ENCODE measurements at places on chromosomes 6 and 20.

- no peak for DNase-seq
Measured at GRCh38 chr6:126372626-126373025, 32.7 kb downstream of the CENPW start.

GRCh38 chr6:161281092-161281491 lies 7.2 kb upstream of the AGPAT4 start:
- DNase-seq = no peak

DNA sequence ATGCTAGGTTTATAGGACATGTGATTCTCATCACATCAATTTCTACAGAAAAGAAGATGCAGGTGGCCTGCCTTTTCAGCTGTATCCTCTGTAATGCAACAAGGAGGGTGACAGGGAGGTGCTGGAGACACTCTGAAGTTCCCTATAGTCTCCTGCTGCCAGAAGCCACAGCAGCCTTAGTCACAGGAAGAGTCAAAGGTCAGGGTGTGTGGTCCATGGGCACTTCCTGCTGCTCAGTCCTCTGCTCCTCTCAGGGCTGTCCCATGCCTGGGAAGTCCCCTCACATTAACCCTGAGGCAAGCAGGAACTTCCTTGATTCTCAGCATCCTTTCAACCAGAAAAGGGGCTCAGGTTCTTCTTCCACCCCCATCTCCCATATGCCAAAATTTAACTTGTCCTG lies 144.8 kb upstream of the FOXA2 start:
- DNase-seq = no peak

DNA sequence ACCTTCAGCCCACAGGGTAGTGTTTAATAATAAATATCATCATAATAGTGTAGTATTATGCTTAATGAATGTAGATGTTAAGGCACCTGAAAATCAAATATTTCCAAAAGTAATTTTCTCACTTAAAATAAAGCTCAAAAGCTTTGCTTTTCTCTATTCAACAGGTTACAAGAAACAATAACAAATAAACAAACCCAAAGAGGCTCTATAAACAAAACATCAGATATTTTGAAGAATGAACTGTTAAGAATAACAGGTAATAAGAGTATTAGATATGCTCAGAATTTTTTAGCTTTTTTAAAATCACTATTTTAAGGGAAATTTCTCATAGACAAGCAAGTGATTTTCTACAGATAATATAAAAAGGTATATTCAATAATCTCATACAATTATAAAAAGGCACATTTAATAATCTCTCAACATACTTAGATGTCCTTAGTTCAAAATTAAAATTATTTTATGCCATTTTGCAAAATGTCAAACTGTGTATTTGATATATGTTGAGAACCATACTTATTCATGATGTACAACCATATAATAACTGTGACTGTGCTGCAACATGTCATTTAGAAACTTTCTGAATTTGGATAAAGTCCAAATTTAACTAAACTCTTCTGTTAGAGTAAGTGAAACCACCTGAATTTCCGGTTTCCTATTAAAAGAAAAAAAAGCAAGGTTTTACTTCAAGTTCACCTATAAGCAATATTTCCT lies 35.8 kb downstream of the PHIP start:
- no peak for DNase-seq

DNA sequence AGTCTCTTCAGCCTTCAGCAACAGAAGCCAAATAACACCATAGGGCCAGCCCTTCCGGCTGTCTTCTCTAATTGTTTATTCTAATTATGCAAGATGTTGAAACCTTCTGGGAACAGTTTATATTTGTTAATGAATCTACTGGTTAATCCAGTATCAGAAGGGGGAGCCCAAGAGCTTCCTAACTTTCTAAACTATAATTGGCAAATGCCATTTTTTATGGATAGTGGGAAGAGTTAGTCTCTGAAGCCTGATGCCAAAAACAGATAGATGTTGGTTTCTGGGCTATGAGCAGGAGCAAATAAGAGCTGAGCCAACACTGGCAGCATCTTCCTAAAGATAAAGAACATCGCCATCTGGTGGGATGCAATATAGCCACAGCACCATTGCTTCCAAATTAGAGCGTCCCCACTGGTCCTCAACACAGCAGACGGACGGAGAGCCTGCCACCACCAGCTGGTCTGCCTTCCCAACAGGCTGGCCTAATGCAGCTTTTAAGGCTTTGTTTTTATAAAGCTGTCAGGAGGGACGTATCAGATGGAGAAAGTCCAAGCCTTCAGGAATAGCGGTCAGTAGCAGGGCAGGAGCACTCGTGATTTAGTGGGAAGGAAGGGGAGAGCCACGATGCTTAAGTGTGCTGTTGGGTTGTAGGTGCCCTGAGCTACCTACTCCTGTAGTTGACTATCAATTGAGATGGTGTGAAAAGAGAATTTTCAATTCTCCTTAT lies 118.8 kb downstream of the RALGAPA2 start:
- no peak for DNase-seq

DNA sequence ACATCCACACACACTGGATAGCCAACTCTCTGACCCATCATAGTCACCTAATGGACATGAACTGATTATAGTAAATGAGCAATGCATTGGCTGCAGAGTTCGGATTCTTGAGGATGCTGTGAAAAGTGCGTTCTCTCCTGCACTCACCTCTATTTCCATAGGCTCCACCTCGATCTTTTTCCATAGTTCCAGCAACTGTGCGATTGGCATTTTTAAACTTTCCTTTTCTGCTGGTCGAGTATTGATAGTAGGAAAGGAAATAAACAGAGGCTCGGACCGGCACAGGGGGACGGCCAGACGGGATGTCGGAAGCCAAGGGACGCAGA lies 94.4 kb downstream of the RNASET2 start:
- DNase-seq = no peak

- no peak for DNase-seq
Measured at GRCh38 chr20:8318965-8319625, 187.0 kb downstream of the PLCB1 start.

DNA sequence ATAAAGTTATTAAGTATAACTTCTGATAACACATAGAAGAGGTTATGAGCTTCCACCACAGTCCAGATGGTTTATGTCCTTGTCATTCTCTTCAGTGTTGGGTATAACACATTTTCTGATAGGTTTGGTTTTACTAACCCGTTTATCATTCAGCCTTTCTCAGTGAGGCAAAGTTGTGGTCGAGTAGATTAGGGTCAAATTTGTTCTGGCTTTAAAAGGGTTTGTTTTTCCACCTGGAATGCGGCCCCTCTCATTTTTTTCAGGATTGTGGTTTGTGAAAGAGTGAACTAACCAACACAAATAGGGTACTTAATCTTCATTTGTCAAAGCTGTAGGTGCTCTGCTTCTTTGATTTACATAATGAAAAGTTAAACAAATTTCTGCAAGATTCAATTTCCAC lies 204.2 kb upstream of the ASCC3 start:
- no peak for DNase-seq

GRCh38 chr6:93376026-93376540 lies 43.3 kb downstream of the EPHA7 start:
- DNase-seq = no peak

- no peak for DNase-seq
Measured at GRCh38 chr6:111342913-111343312, 140.1 kb downstream of the REV3L start.

- peak; percentile 45 for DNase-seq
Measured at GRCh38 chr6:24910331-24910960, 25.3 kb downstream of the RIPOR2 start.

GRCh38 chr20:56985066-56985685 lies 281.3 kb downstream of the BMP7 start:
- no peak for DNase-seq

- no peak for DNase-seq
Measured at GRCh38 chr6:103105686-103106085, 1712.2 kb downstream of the GRIK2 start.

DNA sequence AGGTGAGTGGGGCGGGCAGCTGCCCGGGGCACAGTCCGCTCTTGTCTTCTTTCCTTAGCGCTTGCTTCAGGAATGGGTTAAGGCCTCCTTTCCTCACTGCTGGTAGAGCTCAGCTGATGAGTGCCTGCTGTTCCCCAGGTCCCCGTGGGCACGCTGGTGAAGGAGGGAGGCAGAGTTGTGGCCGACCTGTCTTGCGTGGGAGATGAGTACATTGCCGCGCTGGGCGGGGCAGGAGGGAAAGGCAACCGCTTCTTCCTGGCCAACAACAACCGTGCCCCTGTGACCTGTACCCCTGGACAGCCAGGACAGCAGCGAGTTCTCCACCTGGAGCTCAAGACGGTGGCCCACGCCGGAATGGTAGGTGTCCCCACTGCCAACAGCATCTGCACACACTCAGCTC lies 15.7 kb downstream of the MTG2 start:
- no peak for DNase-seq

GRCh38 chr6:1695546-1696462 lies 86.1 kb downstream of the FOXC1 start:
- no peak for DNase-seq

DNA sequence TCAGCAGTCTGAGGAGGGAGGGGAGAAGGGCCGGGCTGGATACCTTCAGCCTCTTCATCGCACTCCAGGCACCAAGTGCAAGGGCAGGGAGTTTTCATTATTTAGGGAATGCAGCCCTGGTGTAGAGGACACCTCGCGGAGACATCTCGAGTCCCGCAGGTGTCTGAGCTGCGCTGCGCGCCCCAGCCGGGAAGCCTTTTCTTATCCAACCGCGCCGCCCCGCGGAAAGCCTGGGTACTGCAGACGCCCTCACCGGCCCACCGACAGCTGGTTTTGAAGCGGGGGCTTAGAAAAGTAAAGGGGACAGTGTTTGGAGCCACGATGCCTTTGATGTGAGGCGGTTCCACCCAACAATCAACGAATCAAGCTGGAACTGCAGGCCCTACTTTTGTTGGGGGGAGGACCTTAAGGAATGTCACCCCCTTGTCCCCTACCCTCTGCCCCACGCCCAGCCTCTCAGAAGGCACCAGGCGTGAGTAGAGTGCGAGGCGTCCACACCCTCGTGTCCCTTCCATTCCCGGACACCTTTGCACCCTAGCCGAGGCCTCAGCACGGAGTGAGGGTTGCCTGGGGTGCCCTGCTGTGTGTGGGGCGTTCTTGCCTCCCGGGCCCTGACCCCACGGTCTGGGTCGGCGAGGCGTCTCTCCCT lies 8.6 kb downstream of the NKX2-2 start:
- DNase-seq = peak; percentile 79

- no peak for DNase-seq
Measured at GRCh38 chr6:148999501-148999900, 252.7 kb downstream of the UST start.

- no peak for DNase-seq
Measured at GRCh38 chr6:118309337-118310093, 238.6 kb upstream of the PLN start.

- no peak for DNase-seq
Measured at GRCh38 chr20:23541330-23541729, 27.0 kb downstream of the CST9L start.
